ENCODE measurements at places on chromosomes 2 and 18.

DNA sequence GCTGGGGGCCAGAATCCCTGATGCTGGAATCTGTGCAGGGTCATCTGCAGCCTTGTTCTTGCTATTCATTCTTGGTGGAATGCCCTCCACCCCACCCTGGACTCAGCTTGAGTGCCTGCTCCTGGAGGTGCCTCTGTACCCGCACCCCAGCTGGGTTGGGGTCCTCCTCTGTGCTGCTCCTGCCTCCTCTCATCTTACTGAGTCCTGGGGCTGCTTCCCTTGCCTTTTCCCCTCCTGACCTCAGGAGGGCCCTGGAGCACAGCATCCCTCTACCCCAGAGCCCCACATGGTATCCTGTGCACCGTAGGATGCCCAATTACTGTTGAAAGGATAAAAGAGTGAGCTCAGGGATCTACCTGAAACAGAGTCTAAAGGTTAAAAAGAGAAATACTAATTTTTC, 81.6 kb downstream of the CIB4 start:
- DNase-seq, result no peak

- DNase-seq, result no peak
Measured at GRCh38 chr2:24779116-24779515, 14.1 kb downstream of the PTRHD1 start.

DNA sequence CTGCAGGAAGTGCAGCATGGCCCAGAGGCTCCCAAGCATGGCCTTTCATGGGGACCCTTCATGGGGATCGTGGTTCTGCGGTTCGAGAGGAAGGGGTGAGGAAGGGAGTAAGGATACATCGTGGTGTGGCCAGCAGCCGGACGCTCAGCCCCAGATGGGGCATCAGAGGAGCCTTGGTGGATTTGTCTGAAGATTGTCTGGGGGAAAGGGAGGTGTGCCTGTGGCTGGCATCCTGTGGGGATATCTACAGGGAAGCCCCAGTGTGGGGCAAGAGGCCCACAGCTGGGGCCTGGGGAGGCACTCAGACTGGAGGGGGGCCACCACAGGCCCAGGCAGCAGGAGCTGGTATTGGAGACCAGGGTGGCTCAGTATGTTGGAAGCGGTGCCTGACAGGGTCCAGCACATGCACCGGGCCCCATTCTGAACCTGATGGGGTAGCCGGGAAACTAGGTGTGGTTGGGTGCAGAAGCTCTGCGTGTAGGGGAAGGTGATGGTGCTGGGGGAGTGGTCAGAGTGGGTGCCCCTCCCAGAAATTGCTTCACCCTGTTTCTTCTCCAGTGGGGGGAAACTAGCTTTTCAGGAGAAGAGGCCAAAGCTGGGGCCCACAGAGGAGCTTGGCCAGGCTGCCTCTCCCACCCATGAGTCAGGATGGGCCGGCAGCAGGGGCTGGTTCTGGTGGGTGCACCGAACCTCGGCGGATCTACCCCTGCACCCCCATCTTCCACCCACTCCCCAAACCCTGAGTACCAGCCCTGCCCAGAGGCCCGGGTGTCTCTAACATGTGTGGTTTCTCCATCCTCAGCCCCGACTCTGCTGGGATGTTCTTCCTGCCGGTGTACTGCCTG, 274.4 kb upstream of the HDAC4 start:
- DNase-seq, result no peak

- DNase-seq, result no peak
Measured at GRCh38 chr2:3706892-3707291, 3.5 kb downstream of the DCDC2C start.

- DNase-seq, result no peak
Measured at GRCh38 chr18:28099237-28099636, 77.7 kb downstream of the CDH2 start.

- no peak for DNase-seq
Measured at GRCh38 chr2:227460070-227460485, 11.9 kb upstream of the AGFG1 start.

DNA sequence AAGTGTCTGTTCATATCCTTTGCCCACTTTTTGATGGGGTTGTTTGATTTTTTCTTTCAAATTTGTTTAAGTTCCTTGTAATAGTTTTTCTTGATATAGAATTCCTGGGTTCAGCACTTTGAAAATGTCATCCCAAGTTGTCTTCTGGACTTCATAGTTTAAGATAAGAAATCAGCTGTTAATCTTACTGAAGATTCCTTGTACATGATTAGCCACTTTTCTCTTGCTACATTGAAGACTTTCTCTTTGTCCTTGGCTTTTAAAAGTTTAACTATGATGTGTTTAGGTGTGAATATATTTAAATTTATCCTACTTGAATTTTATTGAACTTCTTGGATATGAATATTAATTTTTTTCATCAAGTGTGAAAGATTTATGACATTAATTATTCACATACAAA, 387.2 kb upstream of the CWC22 start:
- no peak for DNase-seq

DNA sequence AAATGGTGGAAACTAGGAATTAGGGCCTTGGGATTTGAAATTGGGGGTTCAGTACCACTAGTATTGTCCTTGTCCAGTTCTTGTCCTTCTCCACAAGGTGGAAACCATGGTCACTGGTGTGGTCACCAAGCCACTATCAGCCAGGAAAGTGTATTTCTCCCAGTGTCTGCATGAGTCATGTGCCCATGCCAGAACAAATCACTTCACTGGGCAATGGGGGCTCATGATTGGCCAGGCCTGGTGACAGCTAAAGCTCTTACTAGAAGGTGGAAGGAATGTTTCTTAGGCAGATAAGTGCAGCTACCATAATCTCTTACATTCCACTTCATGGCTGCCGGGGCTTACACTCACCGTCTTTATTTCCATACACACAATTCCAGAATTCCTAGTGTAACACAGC, 124.8 kb upstream of the TACR1 start:
- no peak for DNase-seq

GRCh38 chr2:30666266-30666874, 140.9 kb downstream of the CAPN13 start:
- DNase-seq, result peak; percentile 52

GRCh38 chr2:112793449-112793978, 9.2 kb upstream of the IL1A start:
- no peak for DNase-seq

DNA sequence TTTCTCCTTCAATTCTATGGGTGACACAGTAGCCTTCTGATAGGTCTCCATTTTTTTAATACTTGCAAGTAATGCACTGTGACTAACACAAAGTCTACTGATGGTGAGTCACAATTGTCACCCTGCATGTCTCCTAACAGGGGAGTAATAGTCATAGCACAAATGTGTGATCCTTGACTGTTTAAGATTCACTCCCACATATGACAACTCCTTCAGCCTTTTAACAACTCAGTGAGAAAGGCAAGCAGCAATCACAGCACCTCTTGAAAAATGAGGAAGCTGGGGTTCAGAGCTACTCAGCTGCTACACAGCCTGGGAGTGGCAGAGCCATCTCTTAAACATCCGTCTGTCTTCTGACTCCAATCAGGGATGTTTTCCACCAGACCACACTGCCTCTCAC, 63.8 kb downstream of the EHD3 start:
- no peak for DNase-seq

DNA sequence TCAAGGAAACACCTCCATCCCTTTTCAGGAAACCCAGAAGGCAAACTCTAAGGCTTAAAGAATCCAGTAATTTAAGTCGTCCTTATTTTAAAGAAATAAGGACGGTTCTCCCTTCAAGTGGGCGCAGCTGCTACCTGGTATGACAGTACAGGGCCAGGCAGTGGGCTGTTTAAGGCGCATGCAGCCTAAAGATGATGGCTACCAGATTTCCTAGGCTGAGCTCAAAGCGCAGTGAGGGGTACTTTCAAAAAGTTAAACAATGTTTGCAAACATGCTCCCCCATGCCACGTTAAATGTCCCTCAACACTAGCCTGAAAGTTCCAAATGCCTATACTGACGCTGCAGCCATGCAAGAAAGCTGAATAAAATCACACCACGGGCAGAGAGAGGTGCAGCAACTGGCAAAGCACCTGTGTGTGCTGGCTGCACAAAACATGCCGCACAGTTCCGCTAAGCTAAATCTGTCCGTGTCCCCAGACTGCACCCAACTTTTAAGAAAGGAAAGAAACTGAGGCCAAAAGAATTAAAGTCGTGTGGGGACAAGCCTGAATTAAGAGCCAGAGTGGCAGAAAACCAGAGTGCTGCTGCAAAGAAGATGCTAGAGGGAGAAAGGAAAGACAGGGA, 583 bp downstream of the HIBCH start:
- no peak for DNase-seq

DNA sequence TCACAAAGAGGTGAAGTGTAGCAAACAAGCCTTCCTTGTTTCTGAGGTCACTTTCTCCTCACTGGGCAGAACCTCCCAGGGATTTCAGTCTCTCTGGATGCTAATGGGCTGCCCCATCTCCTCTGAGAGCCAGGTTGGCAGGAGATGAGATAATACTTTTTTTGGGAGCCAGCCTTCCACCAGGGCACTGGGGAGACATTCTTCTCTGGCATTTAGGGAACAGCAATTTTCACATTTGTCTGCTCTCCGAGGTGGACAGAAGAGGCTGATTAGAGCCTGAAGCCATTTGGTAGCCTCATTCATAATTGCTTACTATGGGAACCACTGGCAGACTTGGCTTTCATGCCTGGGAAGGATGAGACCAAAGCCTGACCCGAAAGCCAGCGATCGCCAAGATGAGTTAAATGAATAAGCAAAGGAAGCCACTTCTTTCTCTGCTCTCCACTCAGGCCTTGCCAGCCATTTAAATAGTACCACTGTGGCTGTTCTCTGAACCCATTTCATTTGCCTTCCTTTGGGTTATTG, 70.1 kb downstream of the NRP2 start:
- no peak for DNase-seq

DNA sequence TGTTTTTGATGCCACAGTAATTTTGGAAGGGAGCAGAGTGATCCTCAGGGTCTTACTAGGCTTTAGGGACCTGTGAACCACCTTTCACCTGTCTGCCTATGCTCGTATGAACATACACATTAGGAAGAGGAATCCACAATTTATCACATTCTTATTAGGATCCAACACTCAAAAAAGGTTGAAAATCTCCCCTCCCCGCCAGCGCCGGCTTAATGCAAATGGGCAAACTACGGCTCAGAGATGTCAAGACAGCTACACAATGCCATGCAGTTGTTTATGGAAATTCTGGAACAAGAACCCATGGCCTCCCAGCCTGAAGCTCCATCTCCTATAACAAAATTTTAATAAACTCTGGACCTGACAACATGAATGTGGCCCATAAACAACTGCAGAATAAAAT, 375.9 kb upstream of the ACVR2A start:
- no peak for DNase-seq
